CD4-positive, CD25-positive, alpha-beta regulatory T cell (primary cell): ENCODE measurements at places on chromosomes 16 and 17. TPM values are rescaled to one million over a fixed set of nuclear protein-coding genes. Genes with fewer than 3 reads are reported as not detected.

- DNase-seq, result no peak
Observed at GRCh38 chr16:55832773-55833691, at the start of gene CES1. Gene CES1, minus strand, starts transcription at chr16:55833096. Its CDS starts 41 bp downstream, at chr16:55833055.

GRCh38 chr17:73316919-73317505 is 5.2 kb upstream of the CDC42EP4 start:
- DNase-seq, result no peak

DNA sequence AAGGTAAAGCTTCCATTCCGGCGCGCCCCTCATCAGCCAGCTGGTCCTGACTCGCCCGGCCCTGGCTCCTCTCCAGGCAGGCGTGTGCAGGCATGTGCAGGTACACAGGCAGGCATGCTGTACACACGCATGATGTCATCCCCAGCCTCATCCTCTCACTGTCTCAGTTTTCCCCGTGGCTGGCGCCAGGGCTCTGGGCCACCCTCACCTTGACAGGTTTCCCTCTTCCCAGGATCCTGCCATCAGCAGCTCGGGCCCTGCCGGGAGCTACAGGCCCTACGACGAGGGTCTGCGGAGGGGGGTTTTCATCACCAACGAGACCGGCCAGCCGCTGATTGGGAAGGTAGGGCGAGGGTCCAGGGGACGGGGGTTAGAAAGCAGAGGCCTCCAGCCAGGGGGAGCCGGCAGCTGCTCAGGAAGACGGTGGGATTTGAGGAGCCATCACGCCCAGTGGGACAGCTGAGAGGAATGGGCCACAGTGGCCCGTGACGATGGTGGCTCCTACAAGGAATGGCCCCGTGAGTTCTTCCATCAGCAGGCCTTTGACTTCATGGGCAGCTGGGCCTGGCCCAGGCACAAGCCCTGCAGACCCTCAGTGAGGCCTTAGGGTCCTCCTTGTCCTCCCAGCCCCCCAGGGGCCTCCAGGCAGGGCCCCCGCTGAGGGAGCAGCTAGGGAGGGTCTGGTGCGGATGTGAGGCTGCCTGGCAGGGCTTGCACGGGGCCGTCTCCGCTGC is 8.5 kb downstream of the GAA start:
- no peak for DNase-seq

RAMP2 gene
- not detected for total RNA-seq

GRCh38 chr16:24626256-24626655 is 86.9 kb downstream of the RBBP6 start:
- no peak for DNase-seq

DNA sequence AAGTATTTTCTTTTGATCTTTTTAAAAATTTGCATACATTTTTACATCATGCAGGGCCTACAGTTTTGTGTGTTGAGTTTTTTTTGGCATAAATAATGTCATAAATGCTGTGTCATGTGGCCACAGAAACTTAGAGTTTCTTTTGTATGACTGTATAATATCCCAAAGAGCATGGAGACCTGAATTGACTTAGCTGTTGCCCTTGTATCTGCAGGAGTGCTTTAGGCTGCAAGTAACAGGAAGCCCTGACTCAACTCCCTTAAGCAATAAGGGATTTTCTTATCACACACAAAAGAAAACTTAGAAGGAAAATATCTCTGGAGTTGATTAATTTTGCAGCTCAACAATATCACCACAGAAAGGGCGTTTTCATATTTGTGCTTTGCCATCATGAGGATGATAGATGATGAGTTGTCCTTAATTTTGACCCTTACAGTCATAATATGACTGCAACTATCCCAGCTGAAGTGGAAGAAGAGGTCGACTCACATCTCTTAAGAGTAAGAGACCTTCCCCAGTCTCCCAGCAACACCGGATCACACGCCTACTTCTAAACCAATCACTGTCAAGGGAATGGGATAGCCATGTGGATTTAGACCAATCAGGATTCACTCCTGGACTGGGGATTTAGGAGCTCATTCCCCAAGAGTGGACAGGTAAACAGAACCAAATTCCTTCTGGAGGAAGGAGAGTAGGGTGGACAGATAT is 138.9 kb downstream of the GSG1L start:
- no peak for DNase-seq

IGSF6 gene
- total RNA-seq, result 0.25 TPM

SUZ12 gene
- 36.5 TPM for total RNA-seq

GRCh38 chr17:39737760-39738567 is at the start of gene GRB7:
Gene GRB7, plus strand, starts transcription at chr17:39737938. Its CDS starts 4,364 bp downstream, at chr17:39742302.
- no peak for DNase-seq

DNA sequence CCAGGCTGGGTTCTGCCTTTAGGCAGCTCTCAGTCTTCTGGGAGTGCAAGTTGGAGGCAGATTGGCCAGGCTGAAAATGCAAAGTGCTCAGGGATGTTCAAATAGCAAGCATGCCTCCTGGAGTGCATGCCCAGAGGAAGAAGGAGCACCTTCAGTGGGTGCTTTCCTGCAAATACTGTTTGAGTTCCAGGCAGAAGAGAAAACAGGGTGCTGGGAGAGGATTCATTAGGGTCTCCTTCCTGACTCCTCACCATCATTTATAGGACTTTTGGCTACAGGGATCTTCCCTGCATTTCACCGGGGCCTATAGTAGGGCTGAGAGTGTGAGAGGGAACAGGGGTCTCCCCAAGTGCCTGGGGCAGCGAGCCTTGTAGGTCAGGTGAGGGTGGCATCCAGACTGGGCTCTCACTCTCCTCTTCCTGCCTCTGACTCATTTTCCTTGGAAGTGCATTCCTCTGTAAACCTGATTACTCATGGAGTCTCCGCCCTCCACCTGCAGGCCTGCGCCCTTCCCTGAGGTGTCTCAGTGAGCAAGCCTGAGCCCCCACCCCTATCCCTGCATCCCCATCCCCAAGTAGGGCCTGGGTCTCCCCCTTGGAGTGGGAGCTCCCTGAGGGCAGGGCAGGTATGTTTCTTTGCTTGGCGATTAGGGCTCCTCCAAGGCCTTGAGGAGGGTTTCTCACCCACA is 17.1 kb upstream of the TNS4 start:
- DNase-seq, result no peak

- DNase-seq, result no peak
Observed at GRCh38 chr17:55284944-55285339, 20.2 kb downstream of the HLF start.

SCARF1 gene
- total RNA-seq, result 1.5 TPM

DNA sequence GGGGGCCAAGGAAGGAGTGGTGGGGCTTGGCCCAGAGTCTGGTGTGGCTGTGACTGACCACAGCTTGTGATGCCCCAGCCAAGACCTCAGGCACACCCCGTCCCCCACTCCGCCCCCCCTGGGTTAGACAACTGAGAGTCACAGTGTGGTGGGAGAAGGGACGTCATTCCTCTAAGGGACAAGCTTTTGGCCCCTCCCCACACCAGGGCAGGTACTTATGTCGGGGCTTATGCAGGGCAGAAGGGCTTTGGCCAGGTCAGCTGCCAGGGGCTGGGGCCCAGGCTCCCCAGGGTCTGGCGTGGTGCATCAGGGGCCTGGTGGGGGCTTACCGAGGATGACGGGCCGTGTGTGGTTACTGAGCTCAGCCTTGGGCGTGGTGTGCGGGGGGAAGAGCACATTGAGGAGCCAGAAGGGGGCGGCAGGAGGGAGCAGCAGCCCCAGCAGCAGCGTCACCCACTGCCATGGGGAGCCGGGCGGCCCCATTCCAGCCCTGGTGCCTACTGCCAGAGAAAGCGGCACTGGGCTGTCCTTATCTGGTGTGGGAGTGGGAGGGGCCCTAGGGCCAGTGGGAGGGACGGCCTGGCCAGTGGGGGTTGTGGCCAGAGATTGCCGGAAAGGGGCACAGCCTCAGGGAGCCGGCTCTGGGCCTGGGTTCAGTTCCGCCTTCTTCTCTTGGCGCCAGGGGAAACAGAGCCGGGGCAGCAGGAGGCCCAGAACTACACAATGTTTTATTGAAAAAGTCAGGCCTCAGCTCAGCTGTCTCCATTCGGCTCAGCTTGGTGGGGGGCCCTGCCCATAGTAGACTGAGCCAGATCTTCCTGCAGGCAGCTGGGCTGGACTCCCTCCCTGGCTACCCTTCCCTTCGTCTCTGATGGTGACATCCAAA is at the start of gene LCAT:
Gene LCAT (minus strand): TSS at position 502 of the 886 bp plus-strand sequence. CDS start 19 bp downstream, at position 483.
- no peak for DNase-seq

DNA sequence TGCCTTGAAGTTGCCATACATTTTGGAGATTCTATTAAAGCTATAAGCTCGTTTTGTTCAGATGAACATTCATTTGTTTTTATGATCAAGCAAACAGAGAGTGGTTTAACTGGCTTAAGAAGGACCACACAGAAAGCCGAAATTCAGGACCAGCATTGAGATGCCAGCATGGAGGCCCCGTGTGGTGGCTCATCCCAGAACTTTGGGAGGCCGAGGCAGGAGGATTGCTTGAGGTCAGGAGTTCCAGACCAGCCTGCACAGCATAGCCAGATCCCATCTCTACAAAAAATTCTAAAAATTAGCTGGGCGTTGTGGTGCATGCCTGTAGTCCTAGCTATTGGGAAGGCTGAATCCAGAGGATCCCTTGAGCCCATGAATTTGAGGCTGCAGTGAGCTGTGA is 45.9 kb upstream of the KIFC3 start:
- no peak for DNase-seq

DNA sequence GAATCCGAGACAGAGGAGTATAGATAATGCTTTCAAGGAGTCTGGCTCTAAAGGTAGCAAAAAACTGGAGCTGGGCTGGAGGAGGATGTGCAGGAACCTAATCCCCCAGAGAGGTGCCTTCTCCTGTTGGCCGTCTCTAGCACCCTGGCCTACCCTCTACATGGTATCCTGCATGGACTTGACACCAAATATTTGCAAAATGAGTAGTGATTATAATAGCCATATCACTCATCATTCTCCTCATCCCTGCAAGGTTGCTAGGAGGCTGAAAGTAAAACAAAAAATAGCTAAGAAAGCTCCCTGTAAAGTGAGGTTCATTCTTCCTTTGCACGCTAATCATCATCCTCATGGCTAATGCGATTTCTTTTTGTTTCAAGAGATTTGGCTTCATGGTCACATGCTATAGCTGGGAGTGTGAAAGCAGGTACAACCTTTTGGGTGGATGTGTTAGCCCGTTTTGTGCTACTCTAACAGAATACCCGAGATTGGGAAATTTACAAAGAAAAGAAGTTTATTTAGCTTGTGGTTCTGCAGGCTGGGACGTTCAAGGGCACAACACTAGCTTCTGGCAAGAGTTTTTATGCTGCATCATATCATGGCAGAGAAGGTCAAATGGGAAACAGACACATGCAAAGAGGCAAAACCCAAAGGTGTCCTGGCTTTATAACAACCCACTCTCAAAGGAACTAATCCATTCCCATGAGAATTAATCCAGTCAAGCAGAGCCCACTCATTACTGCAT is 27.1 kb upstream of the CIITA start:
- DNase-seq, result no peak
